ENCODE measurements at places on chromosomes 7 and 10.
A peak's percentile ranks its signal among the peaks of the same experiment; 100 is the strongest.

GRCh38 chr7:292826-293225 is 2.9 kb downstream of the FOXL3 start:
- DNase-seq, result no peak

- no peak for DNase-seq
These were observed 7.3 kb upstream of the LBX1 start for GRCh38 chr10:101236376-101237080.

DNA sequence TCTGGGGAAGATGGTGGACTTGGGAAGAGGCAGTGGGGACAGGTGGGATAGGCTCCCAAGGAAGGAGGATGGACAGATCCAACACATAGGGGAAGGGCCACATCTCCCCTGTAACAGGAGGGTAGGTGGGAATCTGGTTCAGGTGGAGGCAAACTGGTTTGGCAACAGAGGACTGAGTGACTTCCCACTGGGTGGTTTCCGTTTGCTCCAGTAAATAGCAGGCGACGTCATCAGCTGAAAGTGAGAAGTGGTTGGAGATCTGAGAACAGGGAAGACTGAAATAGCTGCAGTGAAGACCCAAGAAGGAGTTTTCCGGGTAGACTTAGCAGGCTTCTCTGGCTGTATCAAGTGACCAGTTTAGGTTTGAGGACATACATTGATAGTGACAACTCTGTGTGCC is 504.4 kb downstream of the GALNT17 start:
- no peak for DNase-seq

GRCh38 chr10:102413053-102413705 is 5.4 kb downstream of the PSD start:
- DNase-seq, result peak; percentile 46

All from CD4-positive, alpha-beta T cell treated with Interleukin-4 for 1 hour (primary cell).